CD4-positive, alpha-beta T cell (primary cell): ENCODE measurements at places on chromosomes 13 and 19.

- peaks cover 17% of the 10 kb centered on the region for H3K4me1 ChIP-seq
- no peak for DNase-seq
- peak overlapping the region; percentile 48 for H3K4me3 ChIP-seq
Observed at GRCh38 chr19:3343619-3344502, 22.5 kb upstream of the NFIC start.

- no peaks in the 10 kb centered on the region for H3K27me3 ChIP-seq
- no peak overlapping the region for H3K27ac ChIP-seq
- H3K4me1 ChIP-seq: peaks cover 31% of the 10 kb centered on the region
- peak; percentile 42 for DNase-seq
- peaks cover 8% of the 10 kb centered on the region for H3K36me3 ChIP-seq
Observed at GRCh38 chr19:17394891-17395415, 957 bp upstream of the CCDC194 start.

GRCh38 chr13:50140581-50141374 lies 125.5 kb downstream of the KCNRG start:
- no peaks in the 10 kb centered on the region for H3K36me3 ChIP-seq
- no peak overlapping the region for H3K27ac ChIP-seq
- no peak for DNase-seq
- no peaks in the 10 kb centered on the region for H3K27me3 ChIP-seq
- no peak overlapping the region for H3K4me3 ChIP-seq

DNA sequence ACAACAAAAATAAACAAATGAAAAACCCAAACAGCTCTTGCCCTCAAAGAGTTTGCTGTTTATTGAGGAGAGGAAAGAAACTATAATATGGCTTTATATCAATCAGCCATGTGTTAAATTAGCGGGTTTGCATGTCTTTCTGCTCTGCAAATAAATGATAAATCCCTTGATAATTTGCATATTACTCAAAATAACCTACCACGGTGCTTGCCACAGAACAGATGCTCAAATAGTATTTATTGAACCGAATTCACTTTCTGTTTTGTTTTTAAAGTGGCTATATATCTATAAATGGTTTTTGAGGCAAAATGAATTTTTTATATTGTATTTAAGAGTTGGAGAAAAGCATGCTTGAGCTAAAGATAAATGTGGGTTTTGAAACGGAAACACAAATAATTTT lies 428.1 kb downstream of the ITGBL1 start:
- H3K4me1 ChIP-seq: no peaks in the 10 kb centered on the region
- no peaks in the 10 kb centered on the region for H3K27me3 ChIP-seq
- H3K27ac ChIP-seq: no peak overlapping the region
- H3K4me3 ChIP-seq: no peak overlapping the region
- DNase-seq: no peak

DNA sequence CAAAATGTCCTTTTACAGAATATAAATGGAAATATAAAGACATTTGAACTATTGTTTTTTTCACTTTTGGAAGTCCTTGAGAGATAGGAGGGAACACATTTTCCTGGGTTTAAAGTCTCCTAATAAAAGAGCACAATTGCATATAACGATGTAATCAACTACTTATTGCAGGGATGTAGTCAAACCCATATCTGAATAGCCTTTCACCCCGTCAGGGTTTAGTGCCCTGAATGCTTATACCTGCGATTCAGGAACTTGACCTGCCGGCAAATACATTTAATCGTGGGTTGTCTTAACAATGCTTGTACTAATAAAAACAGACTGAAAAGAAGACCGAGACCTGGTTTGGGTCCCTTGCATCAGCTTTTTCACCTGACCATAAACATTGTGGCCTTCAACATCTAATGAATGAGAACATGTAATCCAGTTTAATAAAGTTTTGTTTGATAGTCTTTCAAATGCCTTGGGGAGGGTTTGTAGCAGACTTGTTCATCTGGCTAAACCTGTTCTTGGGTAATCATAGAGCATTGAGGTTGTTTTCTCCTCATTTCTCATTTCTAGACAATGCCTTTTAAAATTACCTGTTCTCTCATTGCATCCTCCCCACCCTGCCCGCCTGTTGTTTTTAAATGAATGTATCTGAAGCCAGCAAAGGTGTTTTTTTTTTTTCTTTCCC lies 7.0 kb downstream of the KLF5 start:
- H3K4me3 ChIP-seq: no peak overlapping the region
- no peak overlapping the region for H3K27ac ChIP-seq
- no peaks in the 10 kb centered on the region for H3K27me3 ChIP-seq
- DNase-seq: no peak
- H3K4me1 ChIP-seq: no peaks in the 10 kb centered on the region
- H3K36me3 ChIP-seq: no peaks in the 10 kb centered on the region

DNA sequence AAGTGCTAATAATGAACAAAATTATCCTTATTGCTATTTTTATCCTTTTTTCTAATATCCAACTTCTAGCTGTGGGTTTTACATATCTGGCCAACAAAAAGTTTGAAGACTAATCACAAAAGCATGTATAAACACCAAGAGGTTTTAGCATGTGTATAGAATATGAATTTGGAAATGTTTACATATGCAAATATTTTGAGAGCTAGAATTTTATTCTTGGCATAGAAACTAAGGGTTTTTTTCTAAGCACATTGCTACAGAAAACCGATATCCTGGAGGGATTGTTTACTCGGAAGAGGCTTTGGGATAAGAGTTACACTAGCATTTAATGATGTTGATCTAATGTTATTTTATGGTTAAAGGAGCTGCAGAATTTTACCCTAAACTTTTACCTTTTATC lies 392.1 kb downstream of the EFNB2 start:
- no peaks in the 10 kb centered on the region for H3K27me3 ChIP-seq
- H3K36me3 ChIP-seq: no peaks in the 10 kb centered on the region
- no peak overlapping the region for H3K27ac ChIP-seq
- no peak overlapping the region for H3K4me3 ChIP-seq
- no peak for DNase-seq

DNA sequence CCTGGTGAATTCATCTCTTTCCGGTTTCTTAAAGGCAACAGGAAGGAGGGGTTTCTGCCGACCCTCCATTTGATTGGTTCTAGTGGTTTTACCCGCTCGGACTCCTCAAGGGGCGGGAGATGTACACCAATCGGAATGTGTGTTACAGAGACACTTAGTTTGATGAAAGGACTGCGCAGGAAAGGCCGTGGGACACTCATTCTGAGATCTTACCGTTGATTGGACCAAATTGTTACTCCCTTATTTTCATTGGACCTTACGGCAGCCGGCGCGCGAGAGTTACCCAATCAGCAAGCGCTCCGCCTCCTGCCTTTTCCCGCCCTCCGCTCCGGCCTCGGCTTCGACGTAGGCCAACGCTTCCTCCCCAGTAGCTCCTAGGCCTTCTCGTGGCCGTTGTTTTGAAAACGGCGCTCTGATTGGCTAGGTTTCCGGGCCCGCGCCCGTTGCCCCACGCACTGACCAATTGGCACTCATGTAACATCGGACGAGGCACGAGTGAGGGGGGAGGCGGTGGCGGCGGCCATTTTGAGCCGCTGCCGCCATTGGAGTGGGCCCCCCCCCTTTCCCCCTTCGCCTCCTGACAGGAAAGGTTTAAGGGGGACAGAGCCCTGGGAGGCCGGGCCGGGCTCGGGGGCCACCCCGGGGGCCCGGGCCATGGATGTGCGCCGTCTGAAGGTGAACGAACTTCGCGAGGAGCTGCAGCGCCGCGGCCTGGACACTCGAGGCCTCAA lies at the start of gene HNRNPUL1:
HNRNPUL1 (plus strand) TSS at position 523 of the 731 bp plus-strand sequence; CDS start at position 655, 132 bp downstream.
- no peaks in the 10 kb centered on the region for H3K27me3 ChIP-seq
- peak within 1 kb of the TSS; percentile 85 for H3K4me3 ChIP-seq
- H3K36me3 ChIP-seq: peaks cover 25% of the 10 kb centered on the region
- peak within 1 kb of the TSS; percentile 100 for H3K27ac ChIP-seq
- H3K4me1 ChIP-seq: peaks cover 59% of the 10 kb centered on the region

- no peaks in the 10 kb centered on the region for H3K4me1 ChIP-seq
- no peak overlapping the region for H3K4me3 ChIP-seq
- DNase-seq: no peak
- no peak overlapping the region for H3K27ac ChIP-seq
Observed at GRCh38 chr13:87123987-87124784, 547.0 kb upstream of the SLITRK5 start.

DNA sequence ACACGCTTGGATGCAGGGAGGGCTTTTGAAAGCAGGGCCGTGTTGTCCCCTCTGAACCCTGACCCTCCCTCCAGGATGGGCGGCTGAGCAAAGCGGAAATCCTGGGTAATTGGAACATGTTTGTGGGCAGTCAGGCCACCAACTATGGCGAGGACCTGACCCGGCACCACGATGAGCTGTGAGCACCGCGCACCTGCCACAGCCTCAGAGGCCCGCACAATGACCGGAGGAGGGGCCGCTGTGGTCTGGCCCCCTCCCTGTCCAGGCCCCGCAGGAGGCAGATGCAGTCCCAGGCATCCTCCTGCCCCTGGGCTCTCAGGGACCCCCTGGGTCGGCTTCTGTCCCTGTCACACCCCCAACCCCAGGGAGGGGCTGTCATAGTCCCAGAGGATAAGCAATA lies 15.2 kb downstream of the RCN3 start:
- DNase-seq: no peak
- H3K27me3 ChIP-seq: no peaks in the 10 kb centered on the region
- peaks cover 25% of the 10 kb centered on the region for H3K4me1 ChIP-seq
- no peak overlapping the region for H3K27ac ChIP-seq

GRCh38 chr19:34363094-34363493 lies 1.9 kb upstream of the GPI start:
- H3K27ac ChIP-seq: no peak overlapping the region
- no peak overlapping the region for H3K4me3 ChIP-seq
- no peak for DNase-seq
- peaks cover 55% of the 10 kb centered on the region for H3K4me1 ChIP-seq
- no peaks in the 10 kb centered on the region for H3K27me3 ChIP-seq
- H3K36me3 ChIP-seq: peaks cover 14% of the 10 kb centered on the region

- DNase-seq: no peak
- no peak overlapping the region for H3K27ac ChIP-seq
- H3K4me1 ChIP-seq: no peaks in the 10 kb centered on the region
- no peaks in the 10 kb centered on the region for H3K27me3 ChIP-seq
- H3K36me3 ChIP-seq: no peaks in the 10 kb centered on the region
- no peak overlapping the region for H3K4me3 ChIP-seq
Observed at GRCh38 chr13:71464686-71465085, 402.3 kb downstream of the DACH1 start.

GRCh38 chr13:35912841-35913240 lies 218.3 kb downstream of the DCLK1 start:
- H3K36me3 ChIP-seq: no peaks in the 10 kb centered on the region
- no peaks in the 10 kb centered on the region for H3K4me1 ChIP-seq
- H3K4me3 ChIP-seq: no peak overlapping the region
- DNase-seq: no peak
- no peaks in the 10 kb centered on the region for H3K27me3 ChIP-seq

DNA sequence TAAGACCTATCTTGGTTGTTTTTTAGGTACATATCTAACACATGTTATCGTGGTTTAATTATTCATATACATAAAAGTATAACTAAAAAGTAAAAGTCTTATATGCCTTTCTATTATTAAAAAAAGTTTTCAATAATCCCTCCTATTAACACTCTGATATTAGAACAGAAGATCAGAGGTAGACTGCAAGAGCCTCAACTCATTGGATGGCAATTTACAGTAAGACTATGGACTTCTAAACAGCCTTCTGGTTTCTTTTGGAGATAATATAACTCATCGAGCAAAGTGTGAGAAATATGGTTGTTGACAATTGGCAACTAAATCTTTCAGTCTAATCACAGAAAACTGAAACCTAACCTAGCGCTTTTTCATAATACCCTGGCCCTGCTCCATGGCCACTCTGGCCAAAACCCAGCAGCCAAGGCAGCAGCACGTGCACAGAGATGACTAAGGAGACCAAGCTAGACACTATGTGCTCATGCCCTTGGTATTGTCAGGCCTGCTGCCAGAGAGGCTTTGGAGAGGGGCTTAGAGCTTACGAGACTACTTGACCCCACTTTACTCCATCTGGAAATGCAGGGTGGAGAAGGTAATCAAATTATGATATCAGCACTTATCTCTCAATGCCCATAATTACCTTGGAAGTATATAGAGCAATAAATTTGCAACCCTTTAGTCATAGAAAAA lies 40.6 kb upstream of the EEF1AKMT1 start:
- H3K36me3 ChIP-seq: peaks cover 23% of the 10 kb centered on the region
- no peaks in the 10 kb centered on the region for H3K4me1 ChIP-seq
- H3K27ac ChIP-seq: no peak overlapping the region
- no peak for DNase-seq
- H3K27me3 ChIP-seq: no peaks in the 10 kb centered on the region

DNA sequence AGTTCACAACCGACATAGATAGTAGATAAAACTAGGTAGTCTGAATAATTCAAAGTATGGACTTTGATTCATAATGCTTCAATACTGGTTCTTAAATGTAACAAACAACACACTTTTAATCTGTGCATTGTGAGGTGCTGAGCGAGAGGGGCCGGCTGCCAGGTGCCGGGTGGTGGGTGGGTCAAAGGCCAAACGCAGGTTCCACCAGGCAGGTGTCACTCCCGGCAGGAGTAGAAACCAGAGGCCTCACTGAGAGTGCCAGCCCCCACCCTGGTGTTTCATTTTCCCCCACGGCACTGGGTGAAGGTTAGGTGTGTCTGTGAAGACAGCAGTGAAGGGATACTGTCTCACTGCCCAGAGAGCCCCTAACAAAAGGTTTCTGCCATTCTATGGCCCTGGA lies 4.2 kb upstream of the TUBGCP3 start:
- no peak overlapping the region for H3K4me3 ChIP-seq
- no peak overlapping the region for H3K27ac ChIP-seq
- no peaks in the 10 kb centered on the region for H3K36me3 ChIP-seq
- peaks cover 3% of the 10 kb centered on the region for H3K27me3 ChIP-seq
- peaks cover 16% of the 10 kb centered on the region for H3K4me1 ChIP-seq

GRCh38 chr13:99646866-99647595 lies 145.8 kb downstream of the TM9SF2 start:
- DNase-seq: no peak
- no peaks in the 10 kb centered on the region for H3K27me3 ChIP-seq
- no peaks in the 10 kb centered on the region for H3K36me3 ChIP-seq
- no peak overlapping the region for H3K4me3 ChIP-seq
- H3K4me1 ChIP-seq: no peaks in the 10 kb centered on the region

- peaks cover 25% of the 10 kb centered on the region for H3K27me3 ChIP-seq
- no peak overlapping the region for H3K27ac ChIP-seq
- peaks cover 3% of the 10 kb centered on the region for H3K4me1 ChIP-seq
- no peak for DNase-seq
- no peak overlapping the region for H3K4me3 ChIP-seq
Observed at GRCh38 chr13:36924001-36924400, 4.0 kb upstream of the SMAD9 start.

DNA sequence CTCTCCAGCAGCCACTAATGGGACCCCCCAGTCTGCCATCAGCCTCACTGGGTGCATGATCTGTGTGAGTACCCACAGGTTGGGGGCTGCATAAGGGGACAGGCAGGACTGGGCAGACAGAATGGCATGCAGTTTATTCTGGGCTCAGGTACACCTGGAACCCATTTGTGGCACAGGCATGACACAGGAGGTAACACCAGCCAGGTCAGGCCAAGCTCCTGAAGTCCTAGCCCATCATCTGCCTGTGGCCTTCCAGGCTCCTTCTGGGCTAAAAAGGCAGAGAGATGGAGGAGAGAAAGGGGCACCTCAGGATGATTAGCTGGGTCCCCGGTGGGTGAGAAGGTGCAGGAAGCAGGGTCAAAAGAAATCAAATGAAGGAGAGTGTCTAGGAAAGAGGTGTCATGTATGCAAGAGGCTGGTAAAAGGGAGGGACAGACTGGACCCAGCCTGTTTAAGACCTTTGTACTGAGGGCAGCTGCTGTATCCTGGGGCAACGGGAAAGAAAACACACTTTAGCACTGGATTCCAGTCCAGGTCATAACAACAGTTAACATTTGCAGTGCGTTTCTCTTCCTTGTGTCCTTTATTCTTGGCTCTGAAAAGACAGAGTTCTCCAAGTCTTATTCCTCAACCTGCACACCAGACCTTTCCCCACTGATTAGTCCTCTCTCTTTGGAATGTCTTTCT lies 20.2 kb upstream of the DGKH start:
- no peak for DNase-seq
- peaks cover 2% of the 10 kb centered on the region for H3K27me3 ChIP-seq
- no peaks in the 10 kb centered on the region for H3K36me3 ChIP-seq
- H3K4me3 ChIP-seq: no peak overlapping the region
- no peak overlapping the region for H3K27ac ChIP-seq
